Substantia nigra (tissue), 51 donors: ENCODE measurements at places on chromosomes 1 and 21.

- peak; percentile 37 for DNase-seq
These were observed 35.5 kb downstream of the TOMM20 start for GRCh38 chr1:235093013-235093695.

- peak; percentile 9 for DNase-seq
These were observed 89.5 kb upstream of the CD53 start for GRCh38 chr1:110783292-110783918.

GRCh38 chr1:202966006-202966898 lies 805 bp downstream of the CYB5R1 start:
- no peak for DNase-seq

GRCh38 chr1:207282496-207283380 lies 38.7 kb upstream of the CD55 start:
- no peak for DNase-seq

GRCh38 chr1:39857126-39857878 lies 26.0 kb downstream of the TRIT1 start:
- no peak for DNase-seq

DNA sequence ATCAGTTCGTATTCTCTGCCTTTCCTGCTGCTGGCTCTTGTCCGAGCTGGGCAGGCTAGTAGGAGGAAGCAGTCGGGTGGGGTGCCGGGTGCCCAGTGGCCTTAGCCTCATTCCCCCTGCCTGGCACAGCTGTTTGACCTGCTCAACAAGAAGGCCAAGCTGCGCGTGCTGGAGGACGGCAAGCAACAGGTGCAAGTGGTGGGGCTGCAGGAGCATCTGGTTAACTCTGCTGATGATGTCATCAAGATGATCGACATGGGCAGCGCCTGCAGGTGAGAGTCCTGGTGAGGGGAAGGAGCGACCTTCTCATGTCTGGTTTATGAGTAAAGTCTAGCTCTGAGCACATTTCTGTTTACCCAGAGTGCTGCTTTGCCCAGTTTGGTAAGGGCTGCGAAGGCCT lies 16.3 kb upstream of the RPS8 start:
- DNase-seq, result no peak

GRCh38 chr21:38297194-38297631 lies 40.4 kb downstream of the KCNJ15 start:
- no peak for DNase-seq

DNA sequence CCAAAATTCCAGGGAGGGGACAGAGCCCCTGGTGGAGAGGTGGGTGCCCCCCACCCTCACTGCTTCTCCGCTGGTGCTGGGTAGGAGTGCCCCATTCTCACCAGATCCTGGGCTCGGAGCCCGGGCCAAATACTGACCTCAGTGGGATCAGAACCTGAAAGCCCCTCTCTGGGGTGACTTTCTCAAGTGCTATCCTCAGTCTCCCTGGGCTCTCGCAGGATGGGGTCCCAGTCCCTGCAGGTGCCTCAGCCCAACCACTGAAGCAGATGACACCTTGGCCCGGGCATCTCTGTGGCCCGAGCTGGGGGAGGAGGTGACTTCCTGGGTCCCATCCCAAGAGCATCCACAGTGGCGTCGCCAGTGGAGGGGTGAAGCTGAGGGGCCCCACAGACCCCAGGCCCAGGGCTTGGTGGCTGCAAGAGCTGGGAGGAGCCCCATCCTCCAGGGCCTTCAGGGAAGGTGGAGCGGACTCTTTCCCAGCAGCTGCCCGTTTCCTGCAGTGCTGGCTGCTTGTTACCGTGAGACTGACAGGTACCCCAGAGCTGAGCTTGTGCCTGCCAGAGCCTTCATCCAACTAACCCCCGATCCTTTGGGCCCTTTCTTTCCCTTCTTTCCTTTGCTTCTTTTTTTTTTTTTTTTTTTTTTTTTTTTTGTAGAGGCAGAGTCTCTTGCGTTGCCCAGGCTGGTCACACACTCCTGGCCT lies 3.9 kb upstream of the FNDC10 start:
- DNase-seq, result no peak

DNA sequence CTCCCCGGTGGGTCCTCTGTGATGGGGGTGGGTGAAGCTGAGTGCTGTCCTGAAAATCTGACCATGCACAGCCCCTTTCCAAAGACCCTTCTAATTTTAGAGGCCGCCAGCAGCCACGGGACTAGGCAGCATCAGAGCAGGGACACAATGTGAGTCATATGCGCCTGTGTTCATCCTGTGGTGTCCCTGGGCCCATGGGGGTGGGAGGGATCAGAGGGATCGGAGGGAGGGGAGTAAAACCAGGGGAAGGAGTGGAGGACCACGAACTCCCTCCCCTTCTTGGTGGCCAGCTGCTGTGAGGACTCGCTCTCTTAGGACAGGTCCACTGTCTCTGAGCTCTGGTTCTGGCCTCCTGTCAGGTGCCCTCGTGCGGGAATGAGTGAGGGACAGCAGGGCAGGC lies 61.5 kb downstream of the ADARB1 start:
- no peak for DNase-seq
